ENCODE measurements at places on chromosomes 16 and 17.

DNA sequence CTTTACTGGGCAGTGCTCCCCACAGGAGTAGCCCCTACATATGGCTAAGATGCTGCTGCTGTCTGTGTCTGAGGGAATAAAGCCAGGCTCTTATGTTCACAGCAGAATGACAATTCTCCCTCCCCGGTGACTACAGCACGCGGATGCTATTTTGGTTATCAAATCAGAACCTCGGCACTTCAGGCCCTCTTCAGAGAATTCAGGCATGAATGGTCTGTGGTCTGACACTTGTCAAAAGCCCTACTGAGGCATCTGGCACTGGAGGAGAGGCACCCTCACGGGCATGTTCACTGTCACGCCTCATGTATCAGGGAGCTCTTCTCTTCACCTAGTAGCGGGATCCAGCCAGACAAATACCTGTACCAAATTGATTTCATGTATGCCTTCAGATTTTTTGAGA, 30.4 kb downstream of the KIAA0513 start:
- no peak for DNase-seq

DNA sequence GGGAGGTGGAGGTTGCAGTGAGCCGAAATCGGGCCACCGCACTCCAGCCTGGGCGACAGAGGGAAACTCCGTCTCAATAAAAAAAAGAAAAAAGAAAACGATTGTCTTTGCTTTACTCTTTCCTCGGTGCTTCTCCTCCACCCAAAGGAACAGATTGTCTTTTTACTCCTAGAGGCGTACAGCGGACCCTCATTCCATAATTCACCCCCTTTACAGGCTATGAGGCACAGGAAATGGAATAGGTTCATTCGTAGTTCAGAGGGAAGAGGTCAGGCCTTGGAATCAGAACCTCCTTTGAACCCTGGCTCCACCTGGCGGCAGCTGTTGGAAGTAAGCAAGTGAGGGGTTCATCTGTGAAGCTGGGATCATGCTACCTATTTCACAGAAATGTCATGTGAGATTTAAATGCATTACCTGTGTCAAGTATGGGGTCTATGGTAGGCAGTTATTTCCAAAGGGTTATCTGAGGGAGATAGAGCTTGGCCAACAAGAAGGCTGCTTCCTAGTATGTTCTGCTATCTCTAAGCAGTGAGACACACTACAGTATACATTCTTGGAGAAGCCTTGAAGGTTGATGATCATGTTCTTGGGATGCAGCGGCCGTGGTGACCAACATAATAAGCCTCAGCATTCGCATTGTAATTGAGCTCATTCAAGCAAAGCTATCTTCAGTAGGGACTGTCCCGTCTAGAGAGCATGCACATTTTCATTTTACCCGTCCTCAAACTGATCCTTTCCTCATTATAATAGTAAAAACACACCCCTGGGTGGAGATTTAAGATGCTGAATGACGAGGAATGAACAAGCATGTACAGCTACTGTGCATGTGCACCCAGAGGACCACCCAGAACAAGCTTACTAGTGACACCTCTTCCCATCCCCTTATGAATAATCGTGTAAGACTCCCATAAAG, 18.7 kb upstream of the ZNF689 start:
- peak; percentile 79 for DNase-seq

DNA sequence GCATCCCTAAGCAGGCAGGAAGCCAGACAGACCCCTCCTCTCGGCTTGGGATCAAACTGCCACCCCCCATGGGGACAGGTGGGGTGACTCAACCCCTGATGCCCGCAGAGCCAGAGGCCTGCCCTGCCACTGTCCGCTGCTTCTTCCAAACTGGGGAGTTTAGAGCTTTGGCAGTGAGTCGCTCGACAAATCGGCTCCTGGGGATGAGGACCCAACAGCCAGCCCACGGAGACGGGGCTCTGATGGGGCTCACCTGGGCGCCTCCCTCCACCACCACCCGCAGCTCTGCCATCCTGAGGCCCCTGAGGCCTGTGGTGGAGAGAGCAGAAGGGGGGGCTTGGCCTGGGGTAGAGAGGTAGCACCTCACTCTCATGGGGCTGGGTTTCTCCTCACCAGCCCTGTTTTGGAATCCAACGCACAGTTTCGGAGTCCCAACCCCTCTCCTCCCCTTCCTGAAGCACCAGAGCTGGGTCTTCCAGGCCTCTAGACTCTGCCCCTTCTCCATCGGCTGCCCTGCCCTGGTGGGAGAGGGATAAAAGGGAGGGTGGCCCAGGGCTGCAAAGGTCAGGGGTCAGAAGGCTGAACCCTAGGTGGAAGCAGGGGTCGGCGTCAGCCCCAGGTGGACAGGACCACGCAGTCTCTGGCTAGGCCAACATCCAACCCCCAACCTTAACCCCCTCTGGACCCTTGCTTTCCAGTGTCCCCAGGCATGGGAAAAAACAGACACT, 5.8 kb downstream of the PRSS22 start:
- no peak for DNase-seq

GRCh38 chr17:8052256-8053252, 13.7 kb downstream of the ALOX15B start:
- DNase-seq: no peak

- DNase-seq: no peak
Observed at GRCh38 chr16:69888005-69888590, 63.0 kb upstream of the CLEC18A start.

DNA sequence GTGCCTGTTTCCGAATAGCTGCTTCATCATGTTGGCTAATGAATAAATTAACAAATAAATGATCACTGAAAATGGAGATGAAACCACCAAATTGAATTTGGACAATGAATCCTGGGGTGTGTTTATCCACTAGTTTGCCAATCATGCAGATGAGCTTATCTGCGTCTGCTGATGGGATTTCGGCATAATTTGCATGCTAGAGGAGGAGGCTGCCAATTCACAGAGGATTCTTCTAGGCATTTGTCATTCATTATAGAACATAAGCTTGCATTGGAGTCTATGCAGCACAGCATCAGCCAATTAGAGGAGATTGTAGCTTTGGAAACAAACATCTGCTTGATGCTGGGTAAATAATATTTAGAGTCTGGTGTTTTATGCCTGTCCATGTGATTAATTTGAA, 123.1 kb downstream of the NPIPB5 start:
- no peak for DNase-seq

DNA sequence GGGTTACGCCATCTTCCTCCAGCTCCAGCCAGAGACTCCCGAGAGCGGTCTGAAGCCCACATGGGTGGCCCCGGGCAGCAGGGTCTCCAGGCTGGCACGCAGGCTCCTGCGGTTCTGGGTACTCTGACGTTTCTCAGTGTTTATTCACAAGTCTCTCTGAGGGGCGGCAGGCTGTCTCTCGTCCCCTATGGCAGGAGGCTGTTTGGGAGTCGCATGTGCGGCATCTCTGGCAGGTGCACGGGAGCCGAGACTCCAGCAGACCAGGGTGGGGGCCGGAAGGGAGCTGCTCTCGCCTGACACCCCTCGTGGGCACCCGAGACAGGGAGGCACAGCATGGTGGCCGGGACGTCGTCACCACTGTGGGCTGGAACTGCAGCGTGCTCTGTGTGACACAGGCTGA, 48.1 kb downstream of the ZNF778 start:
- no peak for DNase-seq

DNA sequence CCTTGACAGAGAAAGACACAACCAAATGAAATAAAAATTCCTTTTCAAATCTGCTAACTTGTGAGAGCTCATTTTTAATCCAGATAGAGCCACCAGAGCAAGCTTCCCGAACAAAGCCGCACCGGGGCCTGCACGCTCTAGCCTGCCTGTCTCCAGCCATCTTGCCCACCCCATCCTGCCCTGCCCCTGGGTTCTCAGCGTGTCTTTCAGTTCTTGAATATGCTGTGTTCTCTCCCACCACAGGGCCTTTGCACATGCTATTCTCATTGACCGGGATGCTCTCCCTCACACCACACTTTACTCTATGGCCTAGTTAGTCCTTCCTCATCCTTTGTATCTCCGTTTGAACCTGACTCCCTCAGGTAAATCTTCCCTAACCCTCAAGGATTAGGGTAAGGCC, 14.7 kb downstream of the SMIM5 start:
- no peak for DNase-seq

- no peak for DNase-seq
Observed at GRCh38 chr17:75442168-75443103, 14.0 kb upstream of the TMEM94 start.

DNA sequence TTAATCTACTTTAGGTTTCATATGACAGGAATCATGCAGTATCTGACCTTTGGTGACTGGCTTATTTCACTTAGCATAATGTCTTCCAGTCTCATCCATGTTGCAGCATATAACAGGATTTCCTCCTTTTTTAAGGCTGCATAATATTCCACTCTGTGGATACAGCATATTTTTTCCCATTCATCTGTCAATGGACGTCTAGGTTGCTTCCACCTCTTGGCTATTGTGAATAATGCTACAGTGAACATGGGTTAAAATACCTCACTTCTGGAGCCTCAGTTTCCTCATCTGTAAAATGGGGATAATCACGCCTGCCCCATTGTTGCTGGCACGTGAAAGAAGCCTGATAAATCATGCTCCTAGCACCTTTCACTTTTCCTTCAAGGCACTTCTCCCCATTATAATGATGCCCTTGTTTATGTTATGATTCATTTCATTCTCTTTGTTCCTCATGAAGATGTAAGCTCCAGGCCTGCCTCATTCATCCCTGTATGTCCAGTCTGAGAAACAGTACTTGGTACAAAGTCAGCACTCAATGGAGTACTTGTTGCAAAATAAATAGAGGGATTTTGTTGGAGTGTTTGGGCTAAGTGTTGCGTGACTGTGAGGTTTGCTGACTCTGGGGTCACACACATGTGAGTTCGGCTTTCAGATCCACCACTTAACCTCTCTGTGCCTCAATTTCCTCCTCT, 59.6 kb downstream of the ABAT start:
- no peak for DNase-seq

- no peak for DNase-seq
Observed at GRCh38 chr17:74796211-74796610, 20.1 kb upstream of the NAT9 start.

- DNase-seq: peak; percentile 30
Observed at GRCh38 chr16:49491106-49491670, 117.6 kb downstream of the C16orf78 start.

DNA sequence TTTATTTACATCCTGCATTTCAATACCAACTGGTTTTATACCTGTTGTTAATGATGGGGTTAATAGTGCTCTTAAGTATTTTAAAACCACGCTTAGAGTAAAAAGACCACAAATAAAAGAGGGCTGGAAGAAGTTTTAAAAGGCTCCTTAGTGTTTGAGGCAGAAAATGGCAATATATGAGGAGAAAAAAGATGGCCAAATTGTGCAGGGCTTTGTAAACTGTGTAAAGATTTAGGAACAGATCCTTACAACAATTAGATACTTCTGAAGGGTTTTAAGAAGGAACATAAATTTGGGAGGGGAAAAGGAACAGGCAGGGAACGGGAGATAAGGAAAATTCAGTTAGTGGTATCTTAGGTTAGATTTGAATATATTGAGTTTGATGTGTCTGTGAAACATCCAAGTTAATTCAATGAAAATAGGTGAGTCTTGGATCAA, 12.7 kb downstream of the CDC27 start:
- DNase-seq: no peak

DNA sequence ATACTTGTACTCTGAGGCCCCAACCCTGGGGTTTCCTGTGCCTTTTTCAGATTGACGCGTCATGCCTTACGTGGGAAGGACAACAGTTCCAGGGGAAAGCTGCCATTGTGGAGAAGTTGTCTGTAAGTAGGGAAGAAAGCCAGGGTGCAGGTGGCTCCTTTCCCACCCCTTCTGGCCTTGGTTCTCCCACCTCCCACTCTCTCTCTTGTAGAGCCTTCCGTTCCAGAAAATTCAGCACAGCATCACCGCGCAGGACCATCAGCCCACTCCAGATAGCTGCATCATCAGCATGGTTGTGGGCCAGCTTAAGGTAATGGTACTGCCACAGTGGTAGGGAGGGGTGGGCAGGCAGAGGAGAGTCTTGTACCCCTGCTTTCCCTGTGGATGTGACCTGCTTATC, 4.6 kb upstream of the EDC4 start:
- DNase-seq: no peak

DNA sequence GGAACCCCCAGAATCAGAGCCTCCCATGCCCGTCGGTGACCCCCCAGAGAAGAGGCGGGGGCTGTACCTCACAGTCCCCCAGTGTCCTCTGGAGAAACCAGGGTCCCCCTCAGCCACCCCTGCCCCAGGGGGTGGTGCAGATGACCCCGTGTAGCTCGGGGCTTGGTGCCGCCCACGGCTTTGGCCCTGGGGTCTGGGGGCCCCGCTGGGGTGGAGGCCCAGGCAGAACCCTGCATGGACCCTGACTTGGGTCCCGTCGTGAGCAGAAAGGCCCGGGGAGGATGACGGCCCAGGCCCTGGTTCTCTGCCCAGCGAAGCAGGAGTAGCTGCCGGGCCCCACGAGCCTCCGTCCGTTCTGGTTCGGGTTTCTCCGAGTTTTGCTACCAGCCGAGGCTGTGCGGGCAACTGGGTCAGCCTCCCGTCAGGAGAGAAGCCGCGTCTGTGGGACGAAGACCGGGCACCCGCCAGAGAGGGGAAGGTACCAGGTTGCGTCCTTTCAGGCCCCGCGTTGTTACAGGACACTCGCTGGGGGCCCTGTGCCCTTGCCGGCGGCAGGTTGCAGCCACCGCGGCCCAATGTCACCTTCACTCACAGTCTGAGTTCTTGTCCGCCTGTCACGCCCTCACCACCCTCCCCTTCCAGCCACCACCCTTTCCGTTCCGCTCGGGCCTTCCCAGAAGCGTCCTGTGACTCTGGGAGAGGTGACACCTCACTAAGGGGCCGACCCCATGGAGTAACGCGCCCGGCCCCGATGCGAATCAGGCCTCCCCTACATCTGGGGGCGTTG, 4.0 kb downstream of the TPSG1 start:
- DNase-seq: no peak

DNA sequence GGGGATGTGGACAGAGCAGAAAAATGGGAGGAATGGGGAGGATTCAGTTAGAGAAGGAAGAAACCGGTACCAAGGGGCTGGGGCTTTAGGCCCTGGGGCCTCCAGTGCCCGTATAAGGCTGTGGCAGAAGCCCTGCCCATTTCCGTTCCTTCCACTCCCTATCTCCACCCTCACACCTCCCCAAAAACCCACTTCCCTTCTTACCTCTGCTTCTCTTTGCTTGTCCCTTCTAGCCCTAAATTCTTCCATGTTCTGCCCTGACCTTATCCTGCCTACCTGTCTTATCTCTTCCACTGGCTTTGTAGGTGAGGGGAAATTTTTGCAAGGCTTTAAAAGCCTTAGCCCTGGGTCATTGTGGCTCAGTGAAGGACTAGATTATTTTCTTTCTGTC, 4.1 kb downstream of the RNF167 start:
- DNase-seq: no peak

DNA sequence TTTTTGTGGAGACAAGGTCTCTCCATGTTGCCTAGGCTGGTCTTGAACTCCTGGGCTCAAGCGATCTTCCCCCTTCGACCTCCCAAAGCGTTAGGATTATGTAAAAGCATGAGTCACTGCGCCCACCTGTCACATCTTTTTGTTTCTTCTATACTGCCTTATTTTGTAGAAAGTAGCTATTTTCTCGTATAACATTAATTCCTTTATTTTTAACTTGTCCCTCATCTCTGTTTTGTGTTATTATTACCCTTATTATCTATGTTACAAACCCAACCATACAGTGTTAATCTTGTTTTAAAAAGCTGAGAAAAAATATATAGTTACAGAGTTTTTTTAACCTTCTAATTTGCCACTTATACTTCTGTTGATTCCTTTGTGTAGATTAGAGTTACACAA, 1.4 kb upstream of the TXNDC11 start:
- DNase-seq: no peak

- DNase-seq: no peak
Observed at GRCh38 chr17:73396431-73397277, 84.9 kb upstream of the CDC42EP4 start.

GRCh38 chr16:85569615-85570212, 43.4 kb upstream of the GSE1 start:
- DNase-seq: no peak

Measured in neural progenitor cell (in vitro differentiated cells).